ENCODE measurements at places on chromosomes 7 and 10.

- DNase-seq: no peak
Measured at GRCh38 chr10:70952401-70952800, 64.0 kb upstream of the PCBD1 start.

- no peak for DNase-seq
Measured at GRCh38 chr7:136399385-136399784, 422.2 kb upstream of the MTPN start.

DNA sequence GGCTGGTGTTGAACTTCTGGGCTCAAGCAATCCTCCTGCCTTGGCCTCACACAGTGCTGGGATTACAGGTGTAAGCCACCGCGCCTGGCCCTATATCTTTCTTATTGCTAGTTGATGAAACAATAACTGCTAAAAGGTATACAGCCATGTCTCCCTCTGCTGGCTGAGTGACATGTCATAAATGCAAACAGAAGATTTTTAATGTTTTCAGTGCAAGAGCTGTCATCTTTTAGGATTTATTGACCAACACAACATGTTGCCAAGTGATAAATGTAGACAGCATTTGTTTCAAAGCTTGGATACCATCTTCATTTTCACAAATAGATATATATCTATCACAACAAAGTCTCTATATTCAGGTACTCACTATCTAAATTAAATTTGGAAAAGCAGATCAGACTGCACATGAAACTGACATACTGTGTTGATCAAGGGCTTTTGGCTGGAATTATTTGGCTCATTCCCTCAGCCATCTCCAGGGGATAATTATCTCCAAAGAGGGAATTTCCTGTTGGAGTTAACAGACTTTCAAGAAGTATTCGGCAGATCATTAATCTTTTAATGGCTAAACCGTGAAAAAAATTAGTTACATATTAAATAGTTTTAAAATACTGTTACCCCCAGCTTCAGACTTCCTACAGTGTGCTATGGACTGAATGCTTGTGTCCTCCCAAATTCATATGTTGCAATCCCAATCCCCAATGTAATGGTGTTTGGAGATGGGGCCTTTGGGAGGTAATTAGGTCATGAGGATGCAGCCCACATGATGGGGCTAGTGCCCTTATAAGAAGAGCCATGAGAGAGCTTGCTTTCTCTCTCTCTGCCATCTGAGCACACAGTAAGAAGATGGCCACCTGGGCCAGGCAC, 41.3 kb upstream of the SRPK2 start:
- peak; percentile 14 for DNase-seq

- no peak for DNase-seq
Measured at GRCh38 chr7:145327646-145328045, 491.8 kb upstream of the TPK1 start.

GRCh38 chr7:4603843-4604231, 78.3 kb upstream of the FOXK1 start:
- no peak for DNase-seq

GRCh38 chr7:139774376-139774775, 3.4 kb downstream of the HIPK2 start:
- peak; percentile 83 for DNase-seq

DNA sequence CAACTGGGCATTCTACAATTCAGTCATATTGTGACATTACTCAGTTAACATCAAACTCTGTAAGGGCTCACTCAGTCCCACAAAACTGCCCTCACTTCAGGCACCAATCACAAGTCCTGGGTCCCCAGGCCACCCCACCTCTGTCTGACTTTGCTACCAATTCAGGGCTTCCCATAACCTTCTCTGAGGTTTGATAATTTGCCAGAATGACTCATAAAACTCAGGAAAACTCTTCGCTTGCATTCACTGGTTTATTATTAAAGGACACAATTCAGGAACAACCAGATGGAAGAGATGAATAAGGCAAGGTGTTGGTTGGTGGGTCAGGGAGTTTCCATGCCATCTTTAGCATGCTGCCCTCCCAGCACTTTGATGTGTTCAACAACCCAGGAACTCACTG, 41.3 kb downstream of the AVL9 start:
- DNase-seq: peak; percentile 33

GRCh38 chr7:116545411-116545993, 20.7 kb downstream of the CAV1 start:
- DNase-seq: no peak

- DNase-seq: peak; percentile 37
Measured at GRCh38 chr7:131231381-131232220, 96.1 kb upstream of the MKLN1 start.

DNA sequence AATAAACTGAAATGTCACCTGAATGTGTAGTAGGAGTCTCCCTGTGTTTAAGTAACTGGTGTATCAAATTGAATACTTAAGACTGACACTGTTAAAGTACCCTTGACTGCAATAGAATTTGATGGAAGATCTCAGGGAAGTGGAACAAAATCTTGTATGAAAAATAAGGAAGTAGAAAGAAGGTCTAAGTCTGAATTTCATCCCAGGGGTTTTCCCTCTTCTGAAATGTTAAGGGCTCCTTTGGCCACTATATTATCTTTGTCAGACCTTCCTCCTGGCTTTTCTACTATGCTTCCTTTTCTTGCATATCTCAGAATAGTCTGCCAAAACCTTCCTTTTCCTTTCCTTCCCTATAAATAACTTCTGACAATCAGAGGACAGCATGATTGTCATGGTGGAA, 59.6 kb downstream of the BLNK start:
- no peak for DNase-seq

DNA sequence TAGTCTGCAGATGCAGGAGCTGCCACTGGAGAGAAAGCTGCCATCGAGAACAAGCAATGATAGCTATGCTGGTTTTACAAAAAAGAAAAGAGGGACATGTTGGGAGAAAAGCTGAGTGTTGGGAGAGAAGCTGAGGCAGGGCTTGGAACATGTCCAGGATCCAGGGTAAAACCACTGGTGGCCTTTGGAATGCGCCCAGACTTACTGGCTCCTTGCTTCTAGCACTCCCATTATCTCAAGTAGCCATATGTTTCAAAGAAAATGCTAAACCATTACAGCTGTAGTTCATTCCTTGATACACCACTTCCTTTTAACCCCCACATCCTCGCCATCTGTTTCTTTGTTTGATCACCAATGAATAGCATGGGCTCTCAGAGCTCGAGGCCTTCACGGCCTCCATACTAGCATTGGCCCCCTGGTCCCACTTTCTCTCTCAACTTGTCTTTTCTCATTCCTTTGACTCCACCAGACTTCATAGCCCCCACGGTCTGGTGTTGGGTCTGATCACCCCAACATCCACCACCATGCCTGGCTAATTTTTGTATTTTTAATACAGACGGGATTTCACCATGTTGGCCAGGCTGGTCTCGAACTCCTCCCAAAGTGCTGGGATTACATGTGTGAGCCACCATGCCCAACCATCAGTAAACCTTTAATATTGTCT, 23.8 kb upstream of the PLAC9 start:
- no peak for DNase-seq

- no peak for DNase-seq
Measured at GRCh38 chr7:51067258-51067657, 249.4 kb downstream of the COBL start.

GRCh38 chr7:142913051-142913450, 20.5 kb downstream of the TRPV5 start:
- no peak for DNase-seq

GRCh38 chr10:96663797-96664196, 56.5 kb downstream of the PIK3AP1 start:
- DNase-seq: no peak

- DNase-seq: no peak
Measured at GRCh38 chr10:6802759-6803426, 222.8 kb upstream of the PRKCQ start.

- no peak for DNase-seq
Measured at GRCh38 chr10:34781711-34782110, 33.4 kb downstream of the PARD3 start.

Data from AG08396 (cell line).